Activated CD4-positive, CD25-positive, alpha-beta regulatory T cell (primary cell): ENCODE measurements at places on chromosomes 2 and 18.
A peak's percentile ranks its signal among the peaks of the same experiment; 100 is the strongest.

- no peak for DNase-seq
These were observed 21.7 kb upstream of the NRP2 start for GRCh38 chr2:205660521-205661124.

- no peak for DNase-seq
These were observed 167.4 kb downstream of the THSD7B start for GRCh38 chr2:136932700-136933099.

- no peak for DNase-seq
These were observed 462.5 kb upstream of the FSHR start for GRCh38 chr2:49616800-49617199.

- no peak for DNase-seq
These were observed 18.3 kb upstream of the NEDD4L start for GRCh38 chr18:58025733-58026132.

- DNase-seq, result no peak
These were observed 10.9 kb downstream of the UXS1 start for GRCh38 chr2:106183101-106183696.

- DNase-seq, result no peak
These were observed 161.8 kb downstream of the CELF4 start for GRCh38 chr18:37403788-37404187.

DNA sequence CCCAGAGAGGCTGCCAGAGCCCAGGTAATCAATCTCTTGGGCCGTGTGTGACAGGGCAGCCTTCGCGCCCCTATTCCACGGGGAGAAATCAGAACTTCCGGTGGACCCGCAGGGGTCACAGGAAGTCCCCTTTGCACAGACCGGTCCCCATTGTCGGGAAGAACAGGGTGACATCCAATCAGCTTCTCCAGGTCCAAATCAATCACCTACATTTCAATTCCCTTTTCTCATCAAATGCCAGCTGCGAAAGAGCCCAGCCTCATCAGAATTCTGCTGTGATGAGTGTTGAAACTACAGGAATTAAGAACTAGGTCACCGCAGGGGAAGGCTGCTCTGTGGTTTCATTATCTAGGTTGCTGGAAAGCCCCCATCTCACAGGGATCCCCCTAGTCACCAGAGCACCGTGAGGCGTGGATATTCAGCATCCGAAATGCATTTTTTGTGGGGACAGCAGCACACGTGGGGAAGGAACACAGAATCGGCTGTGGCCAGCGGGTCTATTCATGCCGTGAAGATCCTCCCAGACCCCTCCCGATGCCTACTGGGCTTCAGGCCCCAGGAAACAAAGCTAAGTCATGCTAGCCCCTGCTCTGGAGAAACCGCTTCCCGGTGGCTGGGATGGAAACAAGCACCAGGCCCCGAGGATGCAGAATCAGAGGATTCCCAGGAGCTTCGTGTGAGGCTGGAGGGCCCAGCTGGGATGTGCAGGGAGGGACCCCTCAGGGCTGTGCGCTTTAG is 193.7 kb upstream of the ID2 start:
- DNase-seq, result no peak

- DNase-seq, result no peak
These were observed 195.7 kb downstream of the DOK6 start for GRCh38 chr18:69596345-69596744.

DNA sequence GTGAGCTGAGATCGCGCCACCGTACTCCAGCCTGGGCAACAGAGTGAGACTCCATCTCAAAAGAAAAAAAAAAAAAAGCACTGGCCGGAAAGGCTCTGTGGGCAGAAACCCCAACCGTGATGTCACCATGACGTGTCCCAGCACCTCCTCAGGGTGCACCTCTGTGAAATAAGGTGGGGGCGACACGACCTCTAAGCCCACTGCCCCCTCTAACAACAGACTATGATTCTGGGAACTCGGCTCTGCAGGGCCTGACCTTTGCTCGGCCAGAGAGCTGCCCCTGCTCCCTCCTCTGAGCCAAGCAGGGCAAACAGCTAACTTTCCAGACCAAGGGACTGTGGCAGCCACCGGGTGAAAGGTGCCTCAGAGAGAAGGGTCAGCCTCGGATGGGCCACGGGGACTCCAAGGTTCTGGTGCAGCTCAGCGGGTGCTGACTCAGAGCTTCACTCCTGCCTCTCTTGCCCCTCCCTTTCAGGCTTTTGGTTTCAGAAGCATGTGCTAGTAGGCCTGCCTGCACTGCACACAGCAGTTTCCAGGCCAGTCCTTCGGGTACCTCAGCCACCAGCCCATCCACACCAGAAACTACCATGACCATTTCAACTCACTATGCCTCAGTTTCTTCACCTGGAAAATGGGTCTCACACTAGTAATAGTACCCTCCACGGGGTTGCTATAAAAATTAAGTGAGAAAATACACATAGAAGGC is 8.0 kb downstream of the TMBIM1 start:
- DNase-seq, result no peak

- DNase-seq, result no peak
These were observed 38.1 kb downstream of the KIAA1328 start for GRCh38 chr18:36867056-36867455.

GRCh38 chr2:223049356-223049755 is 2.6 kb upstream of the KCNE4 start:
- no peak for DNase-seq

DNA sequence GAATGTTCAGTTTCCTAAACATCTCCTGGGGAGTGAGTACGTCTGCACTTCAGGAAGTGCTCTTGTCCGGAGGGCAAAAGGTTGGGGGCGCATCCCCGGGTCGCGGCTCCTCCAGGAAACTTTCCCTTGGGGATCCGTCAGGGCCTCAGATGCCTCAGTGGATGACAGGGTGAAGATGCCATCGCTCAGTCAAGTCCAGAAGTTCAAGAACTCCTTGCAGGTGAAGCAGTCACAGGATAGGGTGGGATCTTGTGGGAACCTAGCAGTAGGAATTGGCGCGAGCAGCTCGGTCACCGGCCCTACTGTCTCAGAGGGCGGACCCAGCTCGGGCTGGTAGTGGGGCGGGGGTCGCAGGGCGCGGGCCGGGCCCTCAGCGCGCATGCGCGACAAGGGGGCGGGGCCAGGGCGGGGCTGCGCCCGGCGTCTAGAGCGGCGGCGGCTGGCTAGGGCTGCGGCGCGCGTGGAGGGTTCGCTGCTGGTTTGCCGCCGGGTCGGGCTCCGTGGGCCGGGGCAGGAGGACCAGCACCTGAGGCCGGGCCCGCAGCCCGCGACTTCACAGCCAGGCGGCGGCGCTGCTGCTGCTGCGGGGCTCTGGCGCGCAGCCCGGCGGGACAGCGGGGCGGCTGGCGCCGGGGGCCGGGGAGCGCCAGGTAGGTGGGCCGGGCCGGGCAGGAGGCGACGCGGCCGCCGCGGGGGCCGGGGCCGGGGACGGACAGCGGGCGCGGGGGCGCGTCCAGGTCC is at the start of gene INPP4A:
Gene INPP4A (plus strand): TSS at position 423 of the 741 bp plus-strand sequence. CDS start 75,191 bp downstream, outside the sequence.
- DNase-seq, result peak; percentile 47

DNA sequence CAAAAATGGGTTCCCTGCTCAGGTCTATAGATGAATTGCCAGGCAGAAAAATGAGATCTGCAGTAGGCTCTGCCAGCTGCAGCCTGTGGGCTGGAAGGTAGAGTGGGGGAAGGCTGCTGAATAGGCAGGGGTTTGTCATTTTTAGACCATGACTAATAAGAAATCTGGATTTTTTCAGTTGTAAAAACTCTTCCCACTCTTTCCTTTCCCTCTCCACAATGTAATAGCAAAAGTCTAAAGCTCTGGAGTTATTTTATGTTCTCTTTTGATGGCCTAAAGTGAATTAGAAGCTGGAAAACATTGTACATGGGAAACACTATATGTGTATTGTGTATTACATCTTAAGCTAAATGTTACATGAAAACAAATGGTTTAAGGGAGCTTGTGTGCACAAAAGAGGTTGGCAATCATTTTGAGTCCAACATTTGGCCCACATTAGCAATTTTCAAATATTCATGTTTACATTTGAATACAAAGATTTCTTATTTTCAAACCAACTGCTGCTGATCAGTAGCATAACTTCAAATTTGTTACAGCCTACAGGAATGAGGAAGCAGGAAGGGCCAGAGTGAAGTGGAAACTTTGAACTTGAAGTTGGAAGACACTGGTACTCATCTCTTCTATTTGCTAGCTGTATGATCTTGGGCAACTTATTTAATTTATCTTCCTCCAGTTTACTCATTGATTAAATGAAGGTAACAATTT is 407.1 kb downstream of the SLC4A3 start:
- DNase-seq, result no peak

GRCh38 chr18:78123144-78123909 is 856.3 kb upstream of the SALL3 start:
- no peak for DNase-seq

DNA sequence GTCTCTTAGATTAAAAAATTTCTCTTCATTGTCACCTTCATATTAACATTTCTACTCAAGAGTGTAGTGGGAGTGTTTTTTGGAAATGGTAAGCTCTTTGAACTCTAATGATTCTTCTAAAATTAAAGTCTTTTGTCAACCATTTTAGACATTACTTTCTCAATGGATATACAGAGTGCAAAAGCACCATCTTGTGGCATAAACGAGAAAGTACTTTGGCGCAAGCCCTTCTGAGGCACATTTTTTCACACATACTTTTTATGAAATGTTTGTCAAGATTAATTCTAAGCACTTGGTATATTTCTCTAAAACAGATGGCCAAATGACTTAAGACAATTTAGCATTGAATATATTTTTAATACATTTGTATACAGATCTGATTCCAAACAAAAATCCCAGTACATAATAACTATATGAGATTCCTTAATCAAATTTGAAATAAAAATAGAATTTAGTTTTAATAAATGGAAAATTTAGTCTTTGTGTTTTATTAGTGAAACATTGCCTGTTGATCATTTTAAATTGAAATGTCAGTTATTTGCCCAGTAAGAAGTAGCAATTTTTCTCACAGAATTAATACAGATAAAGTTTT is 63.3 kb upstream of the GALNT5 start:
- no peak for DNase-seq

GRCh38 chr2:38116762-38117161 is 40.8 kb upstream of the CYP1B1 start:
- no peak for DNase-seq

GRCh38 chr18:35934891-35935290 is 37.6 kb upstream of the RMP24 start:
- no peak for DNase-seq

DNA sequence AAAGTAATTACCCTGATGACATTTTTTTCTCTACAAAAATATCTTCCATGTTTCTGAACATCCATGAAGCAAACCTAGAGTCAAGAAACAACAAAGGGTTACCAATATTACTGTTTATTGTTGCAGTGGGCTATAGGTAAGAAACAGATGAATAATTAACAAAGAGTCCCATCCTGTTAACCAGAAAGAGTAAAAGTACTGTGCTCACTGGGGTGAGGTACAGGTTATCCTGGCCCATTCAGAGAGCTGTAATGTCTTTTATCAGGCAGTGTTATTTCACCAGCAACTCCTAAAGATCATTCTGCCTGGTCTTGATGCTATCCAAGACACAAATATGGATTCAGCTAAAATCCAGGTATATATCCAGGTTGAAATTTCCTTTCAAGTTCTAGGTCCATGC is 754.9 kb downstream of the SATB2 start:
- no peak for DNase-seq

- no peak for DNase-seq
These were observed 57.7 kb upstream of the MAP4K3 start for GRCh38 chr2:39494784-39495251.

DNA sequence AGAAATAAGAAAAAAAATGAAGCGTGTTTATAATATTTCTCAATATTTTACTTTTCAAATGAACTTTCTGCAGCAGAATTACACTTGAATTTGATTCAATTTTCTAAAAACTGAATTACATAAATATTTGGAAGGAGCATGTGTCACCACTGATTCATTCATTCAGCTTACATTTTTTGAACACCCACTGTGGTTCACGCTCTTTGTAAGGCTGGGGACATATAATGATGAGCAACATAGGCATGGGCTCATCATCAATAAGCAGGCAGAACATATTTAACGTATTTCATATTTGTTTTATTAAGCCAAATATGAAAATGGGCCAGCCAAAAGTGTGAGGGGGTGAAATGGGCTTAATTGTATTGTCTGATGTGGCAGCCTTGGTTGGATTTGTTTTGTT is 209.1 kb downstream of the CTNNA2 start:
- no peak for DNase-seq

DNA sequence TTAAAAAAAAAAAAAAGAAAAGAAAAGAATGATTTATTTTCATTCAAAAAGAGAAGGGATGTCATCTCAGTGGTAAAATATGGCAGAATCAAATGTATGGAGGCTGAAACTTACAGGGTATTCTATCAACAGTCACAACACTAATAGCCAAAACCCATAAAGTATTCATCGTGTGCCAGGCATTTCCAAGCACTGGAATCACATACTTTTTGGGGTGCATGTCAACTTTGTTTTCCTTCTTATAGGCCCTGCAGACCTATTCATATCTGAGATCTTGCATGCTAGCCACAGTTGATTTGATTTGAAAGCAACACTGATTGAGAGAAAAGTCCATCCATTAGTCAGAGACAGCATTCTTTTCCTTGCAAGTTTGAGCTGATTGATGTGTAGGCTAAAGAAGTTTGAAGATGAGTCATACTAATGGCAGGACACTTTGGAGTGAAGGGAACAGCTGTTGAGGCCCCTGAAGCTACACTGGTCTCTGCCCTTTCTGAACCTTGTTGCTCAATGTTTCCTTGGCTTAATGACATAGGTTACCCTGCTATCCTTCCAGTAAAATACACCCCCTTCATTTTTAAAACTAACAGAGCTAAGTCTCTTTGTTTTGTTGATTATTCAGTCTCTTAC is 22.0 kb downstream of the KATNAL2 start:
- no peak for DNase-seq

- DNase-seq, result peak; percentile 36
These were observed 69.9 kb upstream of the ITGB6 start for GRCh38 chr2:160269803-160270570.

DNA sequence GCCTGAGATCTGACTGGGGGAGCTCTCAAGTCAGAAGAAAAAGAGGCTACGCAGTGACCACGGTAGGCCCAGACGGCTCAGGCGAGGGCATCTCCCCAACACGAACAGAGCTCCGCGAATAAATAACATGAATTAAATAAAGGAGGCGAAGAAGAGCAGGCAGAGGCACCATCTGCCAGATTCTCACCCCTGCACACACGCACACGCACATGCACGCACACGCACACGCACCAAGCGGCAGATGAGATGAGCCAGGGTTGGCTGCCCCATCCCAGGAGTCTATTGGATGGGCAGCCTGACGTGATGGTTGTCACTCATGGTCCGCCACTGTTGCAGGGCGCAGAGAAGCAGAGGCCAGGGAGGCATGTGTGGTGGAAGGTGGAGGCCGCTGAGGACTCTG is 50.4 kb upstream of the ASXL2 start:
- DNase-seq, result no peak
